ENCODE measurements at places on chromosomes 2 and 18.

GRCh38 chr2:183088061-183088460 is 9.5 kb downstream of the DUSP19 start:
- no peak for DNase-seq

GRCh38 chr18:68409576-68409975 is 305.3 kb downstream of the TMX3 start:
- no peak for DNase-seq

DNA sequence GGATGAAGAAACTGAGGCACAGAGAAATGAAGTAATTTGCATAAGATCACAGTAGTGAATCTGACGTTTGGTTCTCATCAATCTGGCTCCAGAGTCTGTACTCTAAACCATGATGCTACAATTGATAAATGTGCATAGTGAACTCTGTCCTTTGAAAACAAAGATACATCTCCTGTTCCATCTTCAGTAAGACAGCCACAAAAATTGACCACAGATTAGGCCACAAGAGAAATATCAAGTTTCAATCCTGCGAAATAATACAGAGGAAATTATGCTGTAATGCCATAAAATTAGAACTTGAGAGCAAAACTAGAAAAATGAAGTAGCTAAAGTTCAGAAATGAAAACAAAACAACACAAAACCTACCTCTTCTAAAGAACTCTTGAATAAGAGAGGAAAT is 28.4 kb downstream of the FAM98A start:
- DNase-seq: no peak

DNA sequence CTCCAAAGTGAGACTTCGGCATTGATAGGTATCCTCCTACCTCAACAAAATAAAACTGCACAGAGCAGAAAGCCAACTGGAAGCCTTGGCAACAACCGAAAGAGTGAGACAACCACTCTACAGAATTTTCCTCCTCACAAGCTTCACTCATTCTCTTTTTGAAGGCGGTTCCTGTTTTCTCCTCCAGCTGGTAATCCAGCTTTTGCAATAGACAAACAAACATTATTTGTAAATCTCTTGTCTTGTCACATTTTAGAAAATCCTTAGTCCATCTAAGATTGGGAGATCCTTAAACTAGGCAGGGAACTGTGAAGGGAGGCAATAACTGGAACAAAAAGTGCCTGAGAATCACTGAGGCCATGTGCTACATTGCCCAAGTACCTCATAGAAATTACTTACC is 332.4 kb downstream of the BCL11A start:
- DNase-seq: no peak

- no peak for DNase-seq
These were observed 249.7 kb downstream of the CELF4 start for GRCh38 chr18:37315935-37316334.

DNA sequence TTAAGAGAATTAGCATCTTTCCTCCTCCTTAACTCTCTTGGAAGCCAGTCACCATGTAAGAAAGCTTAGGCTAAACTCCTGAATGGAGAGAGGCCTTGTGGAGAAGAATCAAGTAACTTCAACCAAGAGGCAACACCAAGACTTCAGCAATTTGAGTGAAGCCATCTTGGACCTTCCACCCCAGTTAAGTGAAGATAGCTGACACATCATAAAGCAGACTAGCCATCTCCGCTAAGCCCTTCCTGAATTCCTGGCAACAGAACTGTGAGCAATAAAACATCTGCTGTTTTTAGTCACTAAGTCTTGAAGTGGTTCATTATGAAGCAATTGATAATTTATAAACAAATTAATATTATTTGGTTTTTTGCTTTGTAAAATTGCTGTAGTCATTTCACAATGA is 1.5 kb upstream of the ZNF397 start:
- no peak for DNase-seq

- no peak for DNase-seq
These were observed 6.8 kb upstream of the NR4A2 start for GRCh38 chr2:156339110-156339847.

GRCh38 chr2:200492656-200493055 is 17.2 kb downstream of the KCTD18 start:
- no peak for DNase-seq

DNA sequence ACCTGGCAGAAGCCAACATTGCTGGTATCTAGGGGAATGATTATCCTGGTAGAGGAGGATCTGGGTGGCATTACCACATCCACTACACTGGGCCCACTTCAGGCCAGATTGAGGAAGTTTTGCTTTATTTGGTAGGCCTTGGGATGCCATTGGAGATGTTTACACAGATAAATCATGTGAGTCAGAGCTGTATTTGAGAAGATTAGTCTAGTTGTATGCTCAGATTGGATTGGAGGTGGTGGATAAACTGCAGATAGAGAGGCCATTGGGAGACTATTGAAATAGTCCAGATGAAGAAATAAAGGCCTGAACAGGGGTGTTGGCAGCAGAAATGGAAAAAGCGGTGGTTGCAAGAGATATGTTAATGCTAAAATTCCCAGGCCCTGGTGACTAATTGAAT is 81.5 kb downstream of the EFEMP1 start:
- no peak for DNase-seq

- DNase-seq: no peak
These were observed 206.6 kb downstream of the CDH2 start for GRCh38 chr18:27970321-27970720.

GRCh38 chr2:225531559-225531958 is 132.0 kb downstream of the NYAP2 start:
- no peak for DNase-seq

- no peak for DNase-seq
These were observed 825 bp downstream of the GRB14 start for GRCh38 chr2:164620457-164620856.

DNA sequence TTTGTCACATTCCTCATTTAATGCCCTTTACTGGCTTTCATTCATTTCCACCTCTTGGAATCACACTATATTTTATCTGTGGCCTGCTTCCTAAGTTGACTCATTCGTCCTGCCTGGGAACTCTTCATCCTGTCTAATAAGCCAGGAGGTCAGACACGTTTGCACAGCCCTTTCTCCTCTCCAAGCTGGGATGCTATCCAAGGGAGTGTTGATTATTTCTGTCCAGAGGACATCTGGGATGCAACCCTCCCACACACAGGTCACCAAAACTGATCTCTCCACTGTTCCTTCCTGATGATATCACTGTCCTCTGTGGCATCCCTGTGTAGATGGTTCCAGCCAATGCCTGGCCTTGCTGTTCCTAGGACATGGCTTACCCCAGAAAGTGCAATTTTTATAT is 79.8 kb upstream of the NOSTRIN start:
- DNase-seq: peak; percentile 62

- DNase-seq: peak; percentile 8
These were observed 162.7 kb downstream of the DYSF start for GRCh38 chr2:71615767-71616730.

GRCh38 chr18:58630071-58630470 is 1.2 kb upstream of the ALPK2 start:
- DNase-seq: no peak

DNA sequence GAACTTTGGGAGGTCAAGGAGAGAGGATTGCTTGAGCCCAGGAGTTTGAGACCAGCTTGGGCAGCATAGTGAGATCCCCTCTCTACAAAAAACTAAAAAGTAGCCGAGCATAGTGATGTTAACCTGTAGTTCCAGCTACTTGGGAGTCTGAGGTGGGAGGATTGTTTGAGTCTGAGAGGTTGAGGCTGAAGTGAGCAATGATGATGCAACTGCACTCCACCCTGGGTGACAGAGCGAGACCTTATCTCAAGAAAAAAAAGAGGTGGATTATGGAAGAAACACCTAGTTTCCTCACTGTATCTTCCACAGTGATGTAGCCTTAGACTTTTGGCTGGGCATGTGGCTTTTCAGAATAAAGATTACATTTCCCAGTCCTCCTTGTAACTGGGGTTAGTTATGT is 237.2 kb upstream of the SPRED2 start:
- DNase-seq: no peak

GRCh38 chr2:172783165-172783898 is 47.7 kb downstream of the RAPGEF4 start:
- DNase-seq: peak; percentile 40

GRCh38 chr2:144288438-144288837 is 231.5 kb downstream of the ZEB2 start:
- no peak for DNase-seq

DNA sequence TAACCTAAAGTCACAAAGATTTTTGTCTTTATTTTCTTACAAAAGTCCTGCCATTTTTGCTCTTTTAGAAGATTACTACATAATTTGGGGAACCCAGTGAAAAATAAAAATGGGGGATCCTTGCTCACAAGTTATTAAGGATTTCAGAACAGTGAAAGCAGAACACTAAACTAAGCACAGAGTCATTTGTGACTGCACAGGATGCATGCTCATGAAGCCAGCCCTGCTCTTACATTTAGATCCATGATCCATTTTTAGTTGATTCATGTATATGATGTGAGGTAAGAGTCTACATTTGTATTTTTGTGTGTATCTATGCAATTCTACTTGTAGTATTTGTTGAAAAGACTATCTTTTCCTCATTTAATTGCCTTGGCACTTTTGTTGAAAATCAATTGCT is 21.8 kb downstream of the SP140L start:
- DNase-seq: no peak

DNA sequence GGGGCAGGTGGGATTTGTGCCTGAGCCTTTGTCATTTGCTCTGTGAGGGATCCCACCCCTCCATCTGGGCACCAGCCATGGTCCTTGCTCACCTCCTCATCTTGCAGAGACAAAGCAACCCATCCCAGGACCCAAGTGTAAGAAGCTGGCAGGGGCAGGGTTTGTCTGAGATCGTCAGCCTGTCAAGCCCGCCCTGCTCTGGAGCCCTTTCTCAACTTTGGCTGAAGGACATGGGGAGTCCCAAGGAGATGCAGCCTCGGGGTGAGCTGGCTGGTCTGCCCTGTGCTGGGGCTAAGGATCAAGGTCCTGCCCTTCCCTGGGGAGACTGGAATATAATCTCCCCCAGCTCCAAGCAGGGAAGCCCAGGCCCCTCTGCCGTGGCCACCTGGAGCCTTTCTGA is 86.0 kb downstream of the CAPN13 start:
- no peak for DNase-seq

- no peak for DNase-seq
These were observed 11.4 kb upstream of the PROKR1 start for GRCh38 chr2:68632021-68632420.

GRCh38 chr18:9764011-9764481 is 55.9 kb downstream of the RAB31 start:
- DNase-seq: no peak

- DNase-seq: peak; percentile 73
These were observed 57.5 kb downstream of the HS1BP3 start for GRCh38 chr2:20593072-20594034.

DNA sequence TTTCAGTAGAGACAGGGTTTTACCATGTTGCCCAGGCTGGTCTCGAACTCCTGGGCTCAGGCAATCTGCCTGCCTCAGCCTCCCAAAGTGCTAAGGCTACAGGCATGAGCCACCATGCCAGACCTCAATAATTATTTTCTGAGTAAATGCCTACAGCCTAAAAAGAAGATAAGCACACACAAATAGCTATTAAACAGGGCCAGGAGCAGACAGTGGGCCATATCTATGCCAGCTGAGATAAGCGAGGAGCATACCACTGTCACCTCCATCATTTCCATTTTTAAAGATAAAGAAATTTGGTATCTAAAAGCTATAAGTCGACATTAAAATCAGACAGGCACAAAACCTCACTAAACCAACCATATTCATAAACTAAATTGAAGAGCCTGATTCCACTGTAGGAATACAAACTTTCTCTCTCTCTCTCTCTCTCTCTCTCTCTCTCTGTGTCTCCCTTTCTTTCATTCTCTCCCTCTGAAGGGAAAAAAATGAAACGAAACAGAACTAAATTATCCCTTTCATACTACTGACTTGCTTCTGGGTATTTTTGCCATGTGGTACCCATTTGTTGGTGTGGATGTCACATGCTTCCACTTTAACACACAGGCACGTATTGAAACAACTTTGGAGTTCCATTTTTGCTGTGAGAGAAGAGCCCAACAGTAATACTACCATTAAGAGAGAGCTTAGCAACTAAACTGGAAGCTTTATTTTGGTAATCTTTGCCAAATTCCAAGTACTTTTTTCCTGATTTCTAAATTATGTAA is 51.0 kb downstream of the FARSB start:
- no peak for DNase-seq

DNA sequence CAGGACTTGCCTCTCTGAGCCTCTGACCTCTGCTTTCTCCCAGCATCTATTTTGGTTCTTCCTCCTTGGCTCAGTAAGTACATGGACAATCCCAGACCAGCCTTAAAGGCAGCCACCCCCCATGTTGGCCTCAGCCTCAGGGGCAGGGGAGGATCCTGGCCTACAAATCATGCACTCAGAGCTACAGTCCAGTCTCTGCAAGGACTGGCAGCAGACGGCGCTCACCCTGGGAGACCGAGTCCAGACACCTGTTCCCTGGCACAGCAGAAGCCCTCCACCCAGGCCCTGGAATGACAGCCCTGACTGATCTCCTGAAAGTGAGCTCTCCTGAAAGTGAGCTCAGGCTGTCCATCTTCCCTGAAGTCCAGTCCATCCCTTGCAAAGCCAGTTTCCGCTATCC is 25.7 kb upstream of the PTPN4 start:
- DNase-seq: no peak

- no peak for DNase-seq
These were observed 54.4 kb upstream of the IL1RL1 start for GRCh38 chr2:102256874-102257462.

- no peak for DNase-seq
These were observed 893.8 kb upstream of the CELF4 start for GRCh38 chr18:38459131-38459994.

- DNase-seq: no peak
These were observed 108.5 kb downstream of the RAPGEF4 start for GRCh38 chr2:172843902-172844715.

DNA sequence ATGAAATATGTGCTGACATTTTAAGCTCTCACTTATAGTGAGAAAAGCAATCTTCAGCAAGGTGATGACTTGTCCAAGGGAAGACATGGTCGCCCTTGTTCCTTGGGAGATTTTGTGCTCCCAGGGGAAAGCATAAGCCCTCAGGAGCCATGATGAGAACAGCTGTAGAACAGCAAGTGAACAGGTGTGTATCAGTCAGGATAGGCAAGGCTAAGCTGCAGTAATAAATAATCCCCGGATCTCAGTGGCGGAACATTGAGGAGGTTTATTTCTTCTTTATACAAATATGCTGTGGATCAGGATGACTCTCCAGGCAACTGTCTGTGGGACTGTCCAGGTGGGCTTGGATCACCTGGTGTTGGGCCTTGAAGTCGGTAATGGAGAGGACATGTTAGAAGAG is 103.1 kb downstream of the MSH2 start:
- DNase-seq: no peak

GRCh38 chr2:32739664-32740063 is 111.8 kb downstream of the TTC27 start:
- DNase-seq: no peak

- DNase-seq: no peak
These were observed 344.9 kb downstream of the DCDC2C start for GRCh38 chr2:4047961-4048891.

DNA sequence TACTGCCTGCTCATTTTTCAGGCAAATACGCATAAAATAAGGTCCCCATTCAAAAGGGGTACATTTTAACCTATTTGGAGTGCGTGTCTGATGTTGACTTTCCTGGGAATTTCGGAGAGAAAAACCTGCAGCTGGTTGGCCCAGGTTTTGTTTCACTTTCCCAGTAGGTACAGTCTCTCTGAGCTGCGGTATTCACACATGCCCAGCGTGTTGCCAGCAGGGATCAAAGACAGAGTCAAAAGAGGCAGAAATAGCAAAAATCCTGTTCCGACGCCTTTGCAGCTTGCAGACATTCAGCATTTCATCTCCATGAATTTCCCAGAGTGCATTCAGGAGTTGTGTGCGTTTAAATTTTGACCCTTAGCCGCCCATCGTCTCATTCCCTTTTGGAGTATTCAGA is 855.4 kb upstream of the CELF4 start:
- DNase-seq: no peak
